ENCODE measurements at places on chromosomes 13 and 19. TPM values are rescaled to one million over a fixed set of nuclear protein-coding genes. Genes with fewer than 3 reads are reported as not detected.
A peak's percentile ranks its signal among the peaks of the same experiment; 100 is the strongest.

GRCh38 chr19:43678512-43679261, 8.7 kb upstream of the PLAUR start:
- H3K27ac ChIP-seq = no peak overlapping the region
- no peaks in the 10 kb centered on the region for H3K36me3 ChIP-seq
- no peak for DNase-seq
- H3K27me3 ChIP-seq = no peaks in the 10 kb centered on the region
- H3K4me3 ChIP-seq = no peak overlapping the region

XRCC1 gene
- total RNA-seq = 69.4 TPM

- H3K27ac ChIP-seq = no peak overlapping the region
- peaks cover 24% of the 10 kb centered on the region for H3K27me3 ChIP-seq
- DNase-seq = peak; percentile 70
- no peak overlapping the region for H3K4me3 ChIP-seq
- peaks cover 5% of the 10 kb centered on the region for H3K4me1 ChIP-seq
- no peaks in the 10 kb centered on the region for H3K36me3 ChIP-seq
Measured at GRCh38 chr19:49073514-49074378, 1.2 kb upstream of the KCNA7 start.

GRCh38 chr13:77883328-77883727, 35.3 kb downstream of the EDNRB start:
- H3K4me1 ChIP-seq = no peaks in the 10 kb centered on the region
- H3K4me3 ChIP-seq = no peak overlapping the region
- H3K27me3 ChIP-seq = peaks cover 11% of the 10 kb centered on the region

DNA sequence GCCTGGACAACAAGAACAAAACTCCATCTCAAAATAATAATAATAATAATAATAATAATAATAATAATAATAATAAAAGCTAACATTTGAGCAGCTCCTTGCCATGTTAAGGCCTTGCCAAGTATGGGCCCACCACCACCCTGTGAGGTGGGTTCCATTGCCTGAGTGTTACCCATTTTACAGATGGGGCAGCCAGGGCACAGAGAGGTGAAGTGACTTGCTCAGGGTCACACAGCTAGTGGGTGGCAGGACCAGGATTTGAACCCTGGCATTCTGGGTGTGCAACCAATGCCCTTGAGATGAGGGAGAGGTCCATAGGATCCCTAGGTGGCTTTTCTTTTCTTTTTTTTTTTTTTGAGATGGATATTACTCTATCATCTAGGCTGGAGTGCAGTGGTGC, 29.5 kb downstream of the ZSWIM4 start:
- peaks cover 6% of the 10 kb centered on the region for H3K36me3 ChIP-seq
- no peak overlapping the region for H3K4me3 ChIP-seq
- peaks cover 7% of the 10 kb centered on the region for H3K4me1 ChIP-seq
- H3K27ac ChIP-seq = no peak overlapping the region
- no peaks in the 10 kb centered on the region for H3K27me3 ChIP-seq

- no peak overlapping the region for H3K27ac ChIP-seq
- no peak for DNase-seq
- H3K4me1 ChIP-seq = no peaks in the 10 kb centered on the region
- no peaks in the 10 kb centered on the region for H3K36me3 ChIP-seq
- H3K27me3 ChIP-seq = peaks cover 22% of the 10 kb centered on the region
Measured at GRCh38 chr19:2361246-2362045, 1.4 kb downstream of the TMPRSS9 start.

- H3K36me3 ChIP-seq = no peaks in the 10 kb centered on the region
- H3K4me1 ChIP-seq = no peaks in the 10 kb centered on the region
- no peak overlapping the region for H3K4me3 ChIP-seq
- no peak for DNase-seq
- no peak overlapping the region for H3K27ac ChIP-seq
Measured at GRCh38 chr19:5396096-5396939, 55.7 kb upstream of the PTPRS start.

SIGLEC14 gene
- not detected for total RNA-seq

DDX49 gene
- 68.8 TPM for total RNA-seq

DNA sequence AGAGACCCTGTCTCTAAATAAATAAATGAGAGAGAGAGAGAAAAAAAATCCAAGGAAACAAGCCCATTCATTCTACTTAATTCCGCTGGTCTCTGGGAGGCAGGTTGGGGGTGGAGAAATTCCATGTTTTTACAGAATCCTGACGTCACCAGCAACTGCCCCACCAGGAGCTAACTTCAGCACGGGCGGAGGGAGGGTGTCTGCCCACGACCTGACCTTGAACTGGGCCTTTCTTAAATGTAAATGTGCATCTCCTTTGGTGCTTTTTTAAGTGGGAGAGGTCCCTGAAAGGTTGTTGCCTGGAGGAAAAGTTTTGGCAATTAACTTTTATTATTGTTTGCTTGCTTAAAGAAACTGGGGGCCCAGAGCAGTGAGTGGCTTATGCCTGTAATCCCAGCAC, 15.5 kb downstream of the KLF2 start:
- no peak overlapping the region for H3K27ac ChIP-seq
- no peak overlapping the region for H3K4me3 ChIP-seq
- H3K4me1 ChIP-seq = peaks cover 6% of the 10 kb centered on the region

GJB6 gene
- not detected for total RNA-seq

DNA sequence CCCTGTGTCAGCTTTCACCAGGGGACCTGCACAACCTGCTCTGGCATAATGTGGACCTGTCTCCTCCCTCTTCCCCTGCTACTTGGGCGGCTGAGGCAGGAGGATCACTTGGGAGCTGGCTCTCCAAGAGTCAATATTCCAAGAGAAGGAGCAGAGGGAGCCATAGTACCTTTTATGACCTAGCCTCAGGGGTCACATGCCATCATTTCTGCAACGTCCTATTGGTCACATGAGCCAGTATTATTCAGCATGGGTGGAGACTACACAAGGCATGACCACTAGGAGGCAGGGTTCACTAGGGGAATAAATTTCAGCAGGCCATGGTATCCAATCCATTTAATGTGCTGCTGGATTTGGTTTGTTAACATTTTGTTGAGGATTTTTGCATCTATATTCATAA, 12.0 kb upstream of the SHFL start:
- H3K27ac ChIP-seq = no peak overlapping the region
- no peak overlapping the region for H3K4me3 ChIP-seq
- no peaks in the 10 kb centered on the region for H3K4me1 ChIP-seq
- DNase-seq = peak; percentile 68
- no peaks in the 10 kb centered on the region for H3K27me3 ChIP-seq

- H3K27ac ChIP-seq = no peak overlapping the region
- no peaks in the 10 kb centered on the region for H3K27me3 ChIP-seq
- H3K4me3 ChIP-seq = no peak overlapping the region
- no peak for DNase-seq
- H3K36me3 ChIP-seq = no peaks in the 10 kb centered on the region
Measured at GRCh38 chr13:33617055-33617454, 200.9 kb upstream of the RFC3 start.

- DNase-seq = peak; percentile 69
- peaks cover 24% of the 10 kb centered on the region for H3K27me3 ChIP-seq
- H3K36me3 ChIP-seq = no peaks in the 10 kb centered on the region
- no peaks in the 10 kb centered on the region for H3K4me1 ChIP-seq
- H3K27ac ChIP-seq = no peak overlapping the region
Measured at GRCh38 chr19:51181913-51182419, 39.9 kb downstream of the SIGLEC7 start.

ELSPBP1 gene
- 0.47 TPM for total RNA-seq

GRCh38 chr19:55015126-55015525, 22.9 kb downstream of the GP6 start:
- DNase-seq = no peak

DNA sequence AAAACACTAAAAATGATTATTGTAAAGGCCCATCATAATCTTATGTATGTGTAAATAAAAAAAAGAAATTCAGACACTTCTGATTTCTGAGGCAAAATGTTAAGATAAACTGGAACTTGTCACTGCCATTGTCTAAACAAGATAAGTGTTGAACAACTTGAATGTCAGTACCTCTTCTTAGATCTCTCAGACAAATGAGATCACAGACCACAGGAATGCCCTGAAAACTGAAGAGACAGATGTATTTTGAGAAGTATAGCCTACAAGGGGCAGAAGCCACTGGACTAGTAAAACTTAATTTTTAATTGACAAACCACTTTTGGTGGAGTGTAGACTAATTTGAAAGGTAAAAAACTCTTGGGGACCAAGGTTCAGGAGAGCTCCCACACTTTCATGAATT, 375.5 kb upstream of the SLITRK5 start:
- no peaks in the 10 kb centered on the region for H3K4me1 ChIP-seq
- no peaks in the 10 kb centered on the region for H3K27me3 ChIP-seq
- H3K27ac ChIP-seq = no peak overlapping the region
- H3K4me3 ChIP-seq = no peak overlapping the region
- no peak for DNase-seq
- no peaks in the 10 kb centered on the region for H3K36me3 ChIP-seq

DNA sequence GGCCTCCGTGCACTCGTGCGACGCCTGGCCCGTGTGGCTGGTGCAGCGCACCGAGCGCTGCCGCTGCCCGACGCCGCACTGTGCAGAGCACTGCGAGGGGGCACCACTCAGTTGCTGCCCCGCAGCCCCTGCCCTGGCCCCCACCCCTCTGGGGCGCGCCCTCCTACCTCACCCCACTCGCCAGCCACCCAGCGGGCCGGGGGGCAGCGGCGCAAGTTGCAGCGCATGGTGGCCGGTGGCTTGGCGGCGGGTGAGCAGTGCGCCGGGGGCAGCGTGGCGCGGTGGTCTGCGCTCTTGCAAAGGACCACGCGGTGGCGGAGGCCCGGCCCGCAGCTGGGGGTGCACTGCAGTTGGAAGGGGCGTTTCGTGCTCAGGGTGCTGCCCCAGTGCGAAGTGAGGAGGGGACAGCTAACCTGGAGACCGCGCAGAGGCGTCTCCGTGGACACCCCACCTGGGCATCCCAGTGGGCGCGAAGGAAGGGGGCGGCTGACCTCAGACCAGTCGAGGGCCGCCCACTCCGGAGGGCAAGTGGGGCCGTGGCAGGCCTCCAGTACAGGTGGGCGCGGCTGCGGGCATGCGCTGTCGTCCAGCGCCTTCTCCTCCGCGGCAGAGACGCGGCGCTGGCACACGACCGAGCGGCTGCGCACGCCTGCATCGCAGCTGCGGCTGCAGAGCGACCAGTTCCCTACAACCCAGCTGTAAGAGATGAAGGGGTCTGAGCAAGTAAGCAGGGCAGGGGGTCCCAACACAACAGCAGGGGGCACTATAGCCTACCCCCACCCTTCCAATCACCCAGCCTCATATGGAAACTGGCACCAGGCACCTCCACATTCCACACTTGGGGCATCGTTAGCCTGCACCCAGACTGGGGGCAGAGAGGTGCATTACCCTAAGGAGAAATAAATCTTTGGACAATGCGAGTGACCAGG, 8.0 kb upstream of the MYO1F start:
- peaks cover 4% of the 10 kb centered on the region for H3K4me1 ChIP-seq
- H3K27me3 ChIP-seq = no peaks in the 10 kb centered on the region
- no peak for DNase-seq
- no peak overlapping the region for H3K27ac ChIP-seq

DNA sequence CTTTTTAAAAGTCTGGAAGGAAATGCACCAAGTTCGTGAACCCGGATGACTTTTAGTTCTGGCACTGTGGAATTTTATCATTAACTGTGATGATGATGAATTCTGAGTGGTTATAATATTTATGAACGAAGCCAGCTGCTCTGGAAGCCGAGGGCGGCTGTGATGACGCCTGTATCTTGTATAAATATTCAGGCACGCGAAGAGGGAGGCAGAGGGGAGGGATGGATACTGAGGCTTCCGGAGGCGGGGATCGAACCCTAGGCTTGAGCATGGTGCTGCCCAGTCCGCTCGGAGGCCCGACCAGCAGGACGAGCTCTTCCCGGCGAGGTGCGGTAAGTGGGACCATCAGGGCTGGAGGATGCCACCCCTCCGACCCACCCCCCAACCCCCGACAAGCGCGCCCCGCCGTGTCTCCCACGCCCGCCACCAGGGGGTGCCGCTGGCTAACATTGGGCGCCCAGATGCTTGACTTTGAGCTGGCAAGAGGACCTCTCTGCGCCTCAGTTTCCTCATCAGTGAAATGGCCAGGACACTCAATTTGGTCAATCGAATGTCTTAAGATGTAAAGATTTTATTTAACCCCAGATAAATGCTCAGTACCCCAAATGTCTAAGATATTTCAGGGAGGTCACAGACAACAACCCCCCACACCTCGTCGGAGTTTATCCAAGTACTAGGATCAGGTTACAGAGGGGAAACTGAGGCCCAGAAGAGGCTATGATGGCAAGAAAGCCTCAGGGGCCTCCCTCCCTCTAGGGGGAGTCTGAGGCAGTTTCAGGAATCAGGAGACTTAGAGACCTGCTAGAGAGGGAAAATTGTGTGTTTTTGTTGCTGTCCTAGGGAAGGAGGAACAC, 4.5 kb upstream of the RAB3A start:
- H3K4me3 ChIP-seq = no peak overlapping the region
- peak; percentile 61 for DNase-seq
- no peaks in the 10 kb centered on the region for H3K36me3 ChIP-seq
- H3K27me3 ChIP-seq = no peaks in the 10 kb centered on the region
- H3K27ac ChIP-seq = no peak overlapping the region

DNA sequence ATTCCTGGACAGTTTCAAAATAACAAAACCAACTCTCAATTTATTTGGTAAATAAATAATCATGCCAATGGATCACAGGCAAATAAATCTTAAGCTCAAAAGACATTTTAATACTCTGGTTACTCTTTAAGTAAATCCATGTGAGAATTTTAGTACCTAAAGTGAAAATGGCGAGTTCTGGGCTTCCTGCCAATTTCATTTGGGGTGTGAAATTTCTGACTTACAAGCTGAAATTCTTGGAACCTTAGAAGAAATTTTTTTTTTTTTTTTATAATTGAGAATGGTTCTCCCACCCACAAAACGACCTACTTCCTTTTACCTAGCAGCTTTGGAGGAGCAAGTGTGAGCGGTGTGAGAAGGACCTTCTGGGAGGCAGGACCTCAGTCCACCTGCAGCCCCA, 354.5 kb upstream of the NBEA start:
- no peaks in the 10 kb centered on the region for H3K36me3 ChIP-seq
- DNase-seq = peak; percentile 38
- H3K27ac ChIP-seq = no peak overlapping the region
- H3K4me3 ChIP-seq = no peak overlapping the region
- no peaks in the 10 kb centered on the region for H3K4me1 ChIP-seq

DNA sequence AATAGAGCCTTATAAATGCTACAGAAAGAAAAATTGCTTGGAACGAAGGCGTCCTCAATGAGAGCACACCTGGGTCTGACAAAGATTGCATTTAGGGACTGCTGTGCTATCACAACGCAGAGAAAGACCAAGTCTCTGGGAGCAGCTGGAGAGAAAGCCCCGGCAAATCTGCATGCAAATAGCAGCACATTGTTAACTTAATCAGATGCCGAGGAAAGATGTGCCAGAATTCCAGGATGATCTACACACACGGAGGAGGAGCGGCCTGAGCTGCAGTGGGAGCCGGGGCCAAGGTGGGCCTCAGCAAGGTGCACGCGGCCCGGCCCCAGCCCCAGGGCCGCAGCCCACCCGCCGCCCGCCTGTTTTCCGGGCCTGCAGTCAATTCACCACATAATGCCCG, 1.4 kb downstream of the ZNF536 start:
- no peak overlapping the region for H3K4me3 ChIP-seq
- H3K4me1 ChIP-seq = peaks cover 6% of the 10 kb centered on the region
- no peaks in the 10 kb centered on the region for H3K36me3 ChIP-seq
- H3K27me3 ChIP-seq = peaks cover 5% of the 10 kb centered on the region
- DNase-seq = no peak
